NCI-H1417 (cell line): ENCODE measurements at places on chromosomes 1 and 21.

DNA sequence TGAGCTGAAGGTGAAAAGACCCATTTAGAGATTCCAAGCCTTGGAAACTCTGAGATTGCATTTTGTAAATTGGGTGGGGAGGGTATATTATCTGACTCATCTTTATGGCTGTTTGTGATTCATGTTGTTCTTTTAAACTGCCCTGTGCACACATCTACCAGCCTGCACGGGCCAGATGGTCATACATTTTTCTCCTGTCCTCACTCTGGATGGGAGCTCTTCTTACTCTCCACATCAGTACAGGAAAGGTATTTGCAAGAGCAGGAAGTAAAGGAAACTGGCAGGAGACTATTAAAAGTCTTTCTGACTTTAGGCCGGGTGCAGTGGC is 14.3 kb upstream of the NMNAT2 start:
- no peak for DNase-seq

- no peak for DNase-seq
These were observed 72.3 kb upstream of the PTBP2 start for GRCh38 chr1:96649301-96649700.

DNA sequence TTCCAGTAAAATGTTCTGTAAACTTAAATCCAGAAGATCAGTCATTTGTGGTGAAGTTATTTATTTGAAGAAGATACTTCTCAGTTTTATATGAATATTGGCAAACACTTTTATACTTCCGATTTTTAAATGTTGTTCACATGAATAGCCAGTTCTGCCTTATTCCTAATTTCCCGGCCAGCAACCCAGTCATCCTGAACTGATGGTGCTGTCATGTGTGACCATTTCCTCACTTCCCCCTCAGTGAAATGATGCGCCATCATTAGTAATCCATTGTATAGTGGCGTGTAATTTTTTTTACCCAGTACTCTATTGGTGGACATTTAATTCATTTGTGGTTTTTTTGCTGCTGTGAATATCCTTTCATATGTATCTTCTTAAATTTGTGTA is 16.4 kb downstream of the GPSM2 start:
- DNase-seq: no peak

DNA sequence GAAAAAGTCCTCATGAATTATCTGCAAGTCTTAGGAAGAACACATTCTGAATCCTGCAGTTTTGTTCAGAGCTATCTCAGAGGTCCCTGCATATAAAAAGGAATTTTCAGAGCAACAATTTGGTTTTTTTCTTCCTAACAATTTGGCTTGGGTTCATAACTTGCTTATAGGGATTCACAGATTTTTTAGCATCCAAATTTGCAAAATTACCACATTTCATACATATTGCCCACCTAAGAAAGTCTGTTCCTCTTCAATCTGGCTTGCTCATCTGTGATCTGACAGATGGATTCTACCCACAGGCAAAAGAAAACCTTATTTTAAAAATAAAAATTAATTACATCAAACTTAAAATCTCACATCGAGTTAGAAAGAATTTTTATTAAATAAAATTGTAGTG is 714.4 kb upstream of the NCAM2 start:
- no peak for DNase-seq

DNA sequence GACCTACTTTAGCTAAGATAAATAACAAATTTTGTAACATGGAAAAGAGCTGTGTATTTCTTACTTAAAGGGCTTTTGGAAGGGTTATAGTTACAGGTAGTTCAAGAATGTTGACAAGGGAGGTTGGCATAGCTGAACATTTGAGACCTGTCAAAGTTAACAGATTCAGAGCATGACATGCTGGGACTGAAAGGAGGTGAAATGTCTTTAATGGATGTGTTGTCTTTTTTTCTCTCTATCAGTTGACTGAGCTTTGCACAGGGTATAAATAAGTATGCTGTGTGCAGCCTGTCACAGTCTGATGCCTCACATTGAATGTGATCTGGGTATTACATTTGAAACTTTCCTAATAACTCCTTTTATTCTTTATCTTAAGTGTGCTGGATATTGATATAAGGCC is 411.9 kb upstream of the ZP4 start:
- no peak for DNase-seq

GRCh38 chr1:150176593-150176992 is 26.9 kb downstream of the PLEKHO1 start:
- DNase-seq: no peak

DNA sequence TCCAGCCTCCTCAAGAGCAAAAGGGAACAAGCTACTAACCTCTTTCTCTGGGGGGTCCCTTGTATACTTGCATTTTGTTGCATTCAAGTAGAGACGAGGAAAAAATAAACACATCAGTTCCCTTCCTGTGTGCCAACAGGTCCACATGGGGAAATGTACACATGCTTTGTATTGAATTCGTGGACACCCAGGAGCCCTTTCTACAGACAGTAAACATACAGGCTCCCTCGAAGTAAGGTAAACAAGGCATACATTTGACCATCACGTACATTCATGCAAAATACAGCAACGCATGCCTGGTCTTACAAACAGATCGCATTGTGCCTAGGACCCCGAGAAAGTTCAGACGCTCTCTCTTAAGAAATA is 1.1 kb downstream of the KCND3 start:
- DNase-seq: no peak

- peak; percentile 52 for DNase-seq
These were observed 2.3 kb upstream of the GRIK3 start for GRCh38 chr1:37036667-37037053.

GRCh38 chr1:216640100-216640499 is 83.1 kb downstream of the ESRRG start:
- no peak for DNase-seq

DNA sequence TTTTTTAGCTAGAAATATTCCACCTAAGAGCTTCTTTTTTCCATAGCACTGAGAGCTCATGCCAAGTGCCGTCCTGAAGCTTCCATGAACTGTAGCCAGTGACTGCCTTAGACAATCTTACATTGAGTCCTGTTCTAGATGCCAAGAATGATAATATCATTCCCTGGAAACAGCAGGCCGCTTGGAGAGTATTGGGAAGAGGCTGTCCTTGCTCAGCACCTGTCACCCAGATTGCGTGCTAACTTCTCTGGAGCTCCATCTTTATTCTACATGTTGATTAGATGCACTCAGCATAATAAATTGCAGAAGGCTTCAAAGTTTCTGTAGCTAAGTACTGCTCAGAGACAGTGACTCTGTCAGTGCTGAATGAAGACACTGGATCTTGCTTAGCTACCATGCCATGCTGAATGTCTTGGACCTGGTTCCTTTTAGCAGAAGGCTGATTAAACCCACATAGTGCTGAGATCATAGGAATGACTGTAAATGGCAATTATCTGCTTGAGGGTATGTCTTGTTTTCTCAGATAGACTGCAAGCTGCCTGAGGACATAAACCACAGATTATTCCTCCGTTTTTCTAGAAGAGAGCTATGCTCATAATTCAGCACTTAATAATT is 83.1 kb upstream of the IRF2BP2 start:
- no peak for DNase-seq

- DNase-seq: no peak
These were observed 53.1 kb downstream of the SLC9C2 start for GRCh38 chr1:173549813-173550212.

GRCh38 chr1:2248127-2248826 is 20.2 kb downstream of the SKI start:
- no peak for DNase-seq

GRCh38 chr1:31376375-31377134 is 3.7 kb upstream of the FABP3 start:
- DNase-seq: peak; percentile 61

- peak; percentile 99 for DNase-seq
These were observed 77.6 kb downstream of the XCL2 start for GRCh38 chr1:168466092-168466713.

DNA sequence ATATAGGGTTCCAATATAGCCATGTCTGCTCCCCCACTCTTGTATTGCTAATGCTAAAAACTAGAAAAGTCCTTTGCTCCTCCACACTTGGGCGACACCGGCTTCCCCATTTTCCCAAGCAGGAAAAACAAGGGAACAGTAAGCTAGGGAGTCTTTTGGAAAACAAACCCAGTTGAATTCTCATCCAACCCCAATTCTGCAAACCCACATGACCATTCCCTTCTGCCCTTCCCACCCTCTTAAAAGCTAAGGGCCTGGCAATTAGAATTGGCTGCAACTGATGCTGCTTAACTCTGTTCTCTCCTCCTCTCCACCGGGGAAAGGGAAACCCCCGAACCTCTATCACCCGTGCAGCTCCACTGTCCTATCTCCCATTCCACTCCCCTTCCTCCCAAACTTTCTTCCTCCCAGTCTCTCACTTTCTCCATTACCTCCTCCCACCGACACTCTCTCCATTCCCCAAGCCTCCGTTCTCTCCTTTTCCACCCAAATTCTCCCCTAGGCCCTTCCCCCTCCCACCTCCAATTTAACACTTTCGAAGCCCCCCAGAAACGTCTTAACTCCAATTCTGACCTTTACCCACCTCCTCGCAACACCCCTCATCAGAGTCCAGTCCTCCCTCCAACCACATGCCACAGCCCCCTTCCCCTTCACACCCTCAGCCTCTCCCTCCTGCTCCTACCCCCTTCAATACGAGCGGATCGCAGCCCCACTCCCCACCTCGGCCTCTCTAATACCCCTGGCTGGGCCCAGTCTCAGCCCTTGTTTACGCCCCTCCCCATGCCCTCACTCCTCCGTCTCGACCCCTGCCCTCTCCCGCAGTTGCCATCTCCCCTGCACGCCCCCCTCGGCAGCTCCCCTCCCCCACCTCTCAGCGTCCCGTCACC is 701 bp downstream of the DEDD start:
- DNase-seq: no peak

DNA sequence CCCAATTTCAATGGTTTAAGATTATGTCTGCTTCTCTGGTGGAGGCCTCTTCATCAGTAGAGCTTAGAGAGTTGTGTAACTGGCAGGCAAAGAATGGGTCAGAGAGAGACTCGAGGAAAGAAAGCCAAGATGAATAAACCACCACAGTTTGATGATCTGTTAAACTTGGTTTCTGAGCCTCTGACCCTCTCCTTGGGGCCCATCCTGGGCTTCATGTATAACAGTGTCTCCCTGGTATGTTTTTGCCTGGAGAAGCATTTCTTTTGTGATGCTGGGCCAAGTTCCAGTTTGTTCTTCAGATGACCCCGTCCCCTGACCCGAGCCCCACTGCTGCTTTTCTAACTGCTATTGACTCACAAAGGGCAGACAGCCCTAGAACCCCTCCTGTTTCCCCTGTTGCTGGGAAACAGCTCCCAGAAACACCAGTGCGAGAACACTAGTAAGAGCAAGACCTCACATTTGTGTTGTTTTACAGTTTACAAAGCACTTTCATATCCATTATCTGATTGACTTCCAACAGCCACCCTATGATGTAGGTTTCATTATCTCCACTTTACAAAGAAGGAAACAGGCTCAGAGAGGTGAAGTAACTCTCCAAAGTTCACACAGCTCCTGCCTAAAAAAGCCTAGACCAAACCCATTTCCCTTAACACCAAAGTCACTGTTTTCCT is 9.0 kb downstream of the CD2 start:
- no peak for DNase-seq

DNA sequence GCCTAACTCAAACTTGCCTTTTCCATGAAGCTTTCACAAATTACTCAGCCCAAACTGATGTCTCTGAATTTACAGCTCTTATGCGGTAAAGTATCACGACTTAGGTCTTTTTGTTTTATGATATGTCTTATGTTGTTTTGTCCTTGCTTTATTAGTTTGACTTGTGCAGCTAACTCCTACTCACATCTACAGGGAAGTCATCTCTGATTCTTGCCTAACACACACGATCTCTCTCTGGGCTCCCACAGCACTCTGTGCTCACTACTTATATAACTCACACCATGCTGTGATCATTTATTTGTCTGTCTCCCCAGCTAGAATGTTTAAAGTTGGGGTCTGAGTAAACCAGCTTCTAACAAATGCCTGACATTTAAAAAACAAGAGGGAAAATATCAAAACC is 9.3 kb upstream of the PI4KB start:
- DNase-seq: no peak

DNA sequence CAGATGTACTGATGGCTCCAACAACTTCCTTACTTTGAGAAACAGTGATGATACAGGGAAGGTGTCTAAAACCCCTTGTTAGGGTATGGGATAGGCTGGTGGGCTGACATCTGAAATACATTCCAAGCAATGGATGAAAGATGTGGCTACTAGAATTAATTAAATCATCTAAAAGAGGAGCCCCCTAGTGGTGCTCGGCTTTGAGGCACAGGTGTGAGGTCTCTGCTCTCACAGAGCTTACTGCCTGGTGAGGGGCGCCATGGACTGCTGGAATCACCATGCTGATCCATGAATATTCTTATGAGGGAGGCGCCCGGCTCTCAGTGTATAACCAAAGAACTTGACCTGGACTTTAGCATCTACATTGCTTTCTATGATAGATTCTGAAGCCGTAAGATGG is 48.5 kb downstream of the GNG4 start:
- peak; percentile 3 for DNase-seq

GRCh38 chr21:44890338-44890931 is 16.9 kb upstream of the PTTG1IP start:
- no peak for DNase-seq

- no peak for DNase-seq
These were observed 16.6 kb downstream of the DNAJC16 start for GRCh38 chr1:15543251-15543588.

GRCh38 chr1:54885807-54886723 is 930 bp downstream of the DHCR24 start:
- DNase-seq: peak; percentile 67

- peak; percentile 28 for DNase-seq
These were observed 81.1 kb downstream of the PGM1 start for GRCh38 chr1:63674238-63674864.

DNA sequence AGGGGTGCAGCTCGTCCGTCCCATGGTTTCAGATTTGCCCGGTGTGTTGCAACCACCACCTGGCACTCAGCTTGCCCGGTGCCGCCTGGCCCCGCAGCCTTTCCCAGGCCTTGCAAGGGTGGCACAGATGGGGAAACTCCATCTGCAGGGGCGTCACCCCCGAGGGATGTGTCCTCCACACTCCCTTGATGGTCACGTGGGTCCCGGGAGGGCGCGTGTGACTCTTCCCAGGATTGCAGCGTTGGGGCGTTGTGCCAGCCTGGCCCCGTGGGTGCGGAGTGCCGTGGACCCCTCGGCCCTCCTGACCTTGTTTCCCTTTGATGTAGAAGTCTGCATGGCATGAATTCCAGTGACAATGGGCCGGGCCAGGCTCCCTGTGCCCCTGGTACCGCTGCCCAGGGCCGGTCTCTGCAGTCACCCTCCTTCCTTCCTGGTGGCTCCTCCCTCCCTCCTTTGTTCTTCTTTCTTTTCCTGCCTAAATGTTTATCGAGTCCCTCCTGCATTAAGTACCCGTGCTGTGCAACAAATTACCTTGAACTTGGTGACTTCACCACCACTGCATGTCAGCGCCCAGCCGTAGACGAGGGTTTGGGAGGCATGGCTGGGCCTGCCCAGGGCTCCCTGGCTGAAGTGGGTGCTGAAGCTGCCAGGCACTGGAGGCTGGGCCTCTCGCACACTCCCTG is 22.9 kb downstream of the RRP1 start:
- peak; percentile 79 for DNase-seq
